Activated T-helper 1 cell treated with anti-CD3 and anti-CD28 coated beads, Interleukin-2, amount 50 U/mL, for 16 hours (primary cell): ENCODE measurements at places on chromosomes 3 and 15.

DNA sequence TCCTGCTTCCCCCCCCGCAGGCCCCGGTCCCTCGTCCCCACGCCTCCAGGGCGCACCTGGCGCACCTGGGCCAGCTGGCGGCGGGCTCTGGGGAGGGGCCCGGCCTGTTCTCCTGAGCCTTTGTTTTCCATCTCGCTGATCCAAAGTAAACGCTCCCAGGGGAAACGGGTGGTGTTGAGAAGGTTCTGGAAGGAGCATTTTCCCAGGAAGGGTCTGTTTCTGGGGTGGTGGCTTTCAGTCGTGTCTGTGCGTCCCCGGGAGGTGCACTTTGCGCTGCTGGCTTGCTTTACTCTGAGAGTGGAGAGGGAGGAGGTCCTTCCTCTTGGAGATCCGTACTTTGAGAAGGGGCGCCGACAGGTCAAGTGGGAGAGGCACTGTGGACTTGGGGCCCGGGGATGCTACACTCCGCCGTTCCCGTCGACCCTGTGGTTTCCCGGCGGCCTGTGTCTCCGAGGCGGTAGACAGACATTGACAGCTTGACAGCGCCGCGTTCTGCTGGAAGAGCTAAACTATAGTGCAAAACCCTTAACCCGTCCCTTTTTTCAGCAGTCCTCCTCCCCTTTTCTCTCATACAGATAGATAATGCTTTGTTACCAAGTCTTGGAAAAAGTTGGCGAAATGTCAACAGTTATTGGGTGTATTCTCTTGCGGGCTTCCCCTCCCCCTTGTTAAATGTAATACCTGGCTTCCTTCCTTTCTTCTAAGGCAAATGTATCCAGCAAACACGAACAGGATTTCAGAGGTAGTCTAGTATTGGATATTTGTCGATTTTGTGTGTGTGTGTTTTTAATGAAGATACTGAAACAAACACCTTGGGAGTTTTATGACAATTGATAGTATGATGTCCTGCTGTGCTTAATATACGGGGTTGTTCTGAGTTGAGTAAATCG, 6.5 kb downstream of the TPM1 start:
- DNase-seq: no peak

GRCh38 chr3:12901623-12902045, 60.3 kb upstream of the RPL32 start:
- no peak for DNase-seq

DNA sequence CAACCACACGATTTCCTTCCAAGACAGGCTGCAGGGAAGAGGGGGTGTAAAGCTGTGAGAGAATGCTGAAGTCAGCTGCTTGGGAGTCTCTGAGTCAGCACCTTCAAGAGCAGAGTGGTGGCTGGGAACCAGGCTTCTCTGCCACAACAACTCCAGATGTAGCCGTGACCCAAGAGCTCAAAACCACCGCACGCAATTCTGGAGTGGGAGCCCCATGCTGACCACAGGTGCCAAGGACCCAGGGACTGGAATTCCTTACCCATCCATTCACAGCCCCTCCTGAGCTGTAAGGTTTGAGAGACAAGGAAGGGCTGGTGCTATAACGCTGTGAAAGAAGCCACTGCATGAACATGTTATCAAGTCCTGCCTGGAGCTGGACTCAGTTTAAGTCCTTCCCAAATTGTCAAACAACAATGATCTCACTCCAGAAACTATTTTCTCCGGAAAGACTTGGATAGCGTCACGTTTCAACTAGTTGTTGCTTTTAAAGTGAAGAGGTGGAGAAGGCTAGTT, 61.4 kb downstream of the UMPS start:
- DNase-seq: no peak

- DNase-seq: no peak
Measured at GRCh38 chr3:50124800-50125178, 30.3 kb upstream of the SEMA3F start.

DNA sequence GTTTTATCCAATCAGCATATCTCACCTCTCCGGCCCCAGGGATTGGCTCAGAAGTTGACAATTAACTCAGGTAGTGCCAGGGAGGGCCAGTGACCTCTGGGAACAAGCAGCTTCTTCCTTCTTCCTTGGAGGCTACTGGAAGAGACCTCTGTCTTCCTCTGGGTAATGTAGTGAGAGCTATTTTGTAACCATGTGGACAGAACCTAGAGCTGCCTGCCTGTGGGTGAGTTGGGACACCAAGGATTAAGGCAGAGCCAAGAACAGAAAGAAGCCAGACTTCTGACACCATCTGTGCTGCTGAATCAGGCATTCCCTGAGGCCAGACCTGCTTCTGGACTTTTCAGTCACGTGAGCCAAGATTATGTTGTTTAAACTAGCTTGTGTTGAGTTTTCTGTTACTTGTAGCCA, 5.9 kb upstream of the NDUFAF1 start:
- DNase-seq: no peak

DNA sequence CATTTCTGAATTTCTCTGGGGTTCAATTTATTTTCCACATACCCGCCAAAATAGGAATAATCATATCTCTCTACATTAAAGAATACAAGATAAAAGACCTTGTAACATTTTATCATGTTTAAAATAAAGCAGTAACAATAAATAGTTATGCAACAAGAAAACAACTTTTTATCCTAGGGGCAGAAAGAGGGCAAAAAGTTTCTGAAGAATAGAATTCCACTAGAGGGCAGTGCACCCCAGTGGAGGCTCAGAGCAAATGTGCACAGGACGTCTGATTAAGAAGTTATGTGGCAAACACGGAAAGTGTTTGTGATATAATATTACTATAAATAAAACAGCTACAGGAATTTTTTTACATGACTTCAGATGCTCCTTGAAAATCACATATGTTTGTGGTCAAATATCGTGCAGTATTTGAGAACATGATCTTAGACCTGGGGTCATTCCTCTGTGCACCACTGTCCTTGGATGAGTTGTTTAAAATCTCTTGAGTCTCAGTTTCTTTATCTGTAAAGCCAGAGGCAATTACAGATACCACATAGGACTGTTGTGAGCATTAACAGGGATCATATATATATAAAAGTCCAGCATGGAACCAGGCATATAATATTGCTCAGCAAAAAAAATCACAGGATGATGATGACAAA, 13.2 kb upstream of the PIK3R4 start:
- no peak for DNase-seq

- no peak for DNase-seq
Measured at GRCh38 chr3:122609798-122610559, 32.5 kb downstream of the PARP15 start.

- no peak for DNase-seq
Measured at GRCh38 chr3:57118254-57118653, 46.9 kb downstream of the IL17RD start.

DNA sequence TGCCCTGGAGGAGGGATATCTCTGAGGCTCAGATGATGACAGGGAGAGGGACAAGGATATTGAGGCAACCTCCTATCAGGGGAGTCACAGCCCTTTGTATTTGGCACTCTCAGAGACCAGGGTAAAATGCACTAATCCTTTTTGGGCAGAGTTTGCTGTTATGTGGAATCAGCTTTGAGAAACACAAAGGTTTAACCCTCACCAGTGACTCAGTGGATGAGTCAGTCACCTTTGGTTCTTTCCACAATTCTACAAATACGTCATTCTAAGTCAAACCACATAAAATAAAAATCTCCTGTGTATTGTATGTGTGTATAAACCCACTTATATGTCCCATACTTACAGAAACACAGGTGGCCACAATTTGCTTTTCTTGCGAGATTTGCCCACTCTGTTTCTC, 5.1 kb downstream of the LSAMP start:
- DNase-seq: no peak

DNA sequence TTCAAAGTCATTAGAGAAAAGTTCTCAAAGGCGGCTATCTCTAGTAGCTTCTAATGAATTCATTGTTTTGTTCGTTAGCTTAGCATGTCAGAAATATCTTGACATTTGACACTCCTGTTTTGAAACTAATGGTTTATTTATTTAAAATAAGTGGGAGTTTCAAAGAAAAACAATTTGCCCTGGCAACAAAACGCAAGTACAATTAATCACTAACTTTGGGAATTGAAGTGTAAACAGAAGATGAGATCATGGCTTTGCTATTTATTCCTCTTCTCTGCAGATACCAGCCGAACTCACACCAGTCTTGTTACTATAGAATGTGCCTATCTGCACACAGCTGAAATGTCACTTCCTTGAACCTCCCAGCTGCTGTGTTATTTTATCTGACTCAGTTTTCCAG, 27.5 kb downstream of the MASP1 start:
- no peak for DNase-seq

DNA sequence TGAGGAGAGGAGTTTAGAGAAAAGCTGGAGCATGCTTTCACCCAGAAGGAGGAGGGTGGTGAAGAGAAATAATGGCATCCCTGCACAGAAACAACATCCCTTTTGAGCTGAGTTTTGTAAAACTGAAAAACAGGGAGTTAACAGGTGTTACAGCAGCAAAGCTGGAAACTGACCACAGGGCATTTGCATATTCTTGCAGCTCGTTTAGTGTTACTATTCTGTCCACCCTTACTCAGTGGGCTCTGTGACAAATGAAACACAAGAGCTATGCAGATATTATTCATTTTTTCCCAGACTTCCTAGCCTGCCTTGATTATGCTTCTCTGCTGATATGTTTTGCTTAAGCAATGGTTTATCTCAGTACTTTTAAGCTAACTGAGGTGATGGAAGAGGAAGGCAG, 272.0 kb downstream of the NEK10 start:
- DNase-seq: no peak

GRCh38 chr3:197475997-197476525, 79.7 kb downstream of the BDH1 start:
- no peak for DNase-seq

DNA sequence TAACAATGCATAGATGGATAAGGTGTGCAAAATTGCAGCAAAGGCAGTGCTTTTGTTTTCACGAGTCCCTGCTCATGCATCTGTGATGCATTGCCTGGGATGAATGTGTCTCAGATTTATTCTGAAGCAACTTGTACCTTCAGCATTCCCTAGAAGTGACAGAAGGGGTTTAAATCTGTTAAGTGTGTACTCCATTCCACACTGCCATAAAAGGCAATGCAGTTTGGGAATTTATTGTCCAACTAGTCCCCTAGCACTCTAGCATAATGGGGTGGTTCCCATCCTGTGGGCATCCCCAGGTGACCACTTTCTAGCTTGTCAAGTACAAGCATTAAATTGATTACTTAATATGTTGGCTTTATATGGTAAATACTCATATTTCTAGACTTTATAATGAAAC, 306.5 kb upstream of the CBLB start:
- DNase-seq: no peak

GRCh38 chr3:190301591-190301990, 20.7 kb downstream of the CLDN1 start:
- DNase-seq: no peak

DNA sequence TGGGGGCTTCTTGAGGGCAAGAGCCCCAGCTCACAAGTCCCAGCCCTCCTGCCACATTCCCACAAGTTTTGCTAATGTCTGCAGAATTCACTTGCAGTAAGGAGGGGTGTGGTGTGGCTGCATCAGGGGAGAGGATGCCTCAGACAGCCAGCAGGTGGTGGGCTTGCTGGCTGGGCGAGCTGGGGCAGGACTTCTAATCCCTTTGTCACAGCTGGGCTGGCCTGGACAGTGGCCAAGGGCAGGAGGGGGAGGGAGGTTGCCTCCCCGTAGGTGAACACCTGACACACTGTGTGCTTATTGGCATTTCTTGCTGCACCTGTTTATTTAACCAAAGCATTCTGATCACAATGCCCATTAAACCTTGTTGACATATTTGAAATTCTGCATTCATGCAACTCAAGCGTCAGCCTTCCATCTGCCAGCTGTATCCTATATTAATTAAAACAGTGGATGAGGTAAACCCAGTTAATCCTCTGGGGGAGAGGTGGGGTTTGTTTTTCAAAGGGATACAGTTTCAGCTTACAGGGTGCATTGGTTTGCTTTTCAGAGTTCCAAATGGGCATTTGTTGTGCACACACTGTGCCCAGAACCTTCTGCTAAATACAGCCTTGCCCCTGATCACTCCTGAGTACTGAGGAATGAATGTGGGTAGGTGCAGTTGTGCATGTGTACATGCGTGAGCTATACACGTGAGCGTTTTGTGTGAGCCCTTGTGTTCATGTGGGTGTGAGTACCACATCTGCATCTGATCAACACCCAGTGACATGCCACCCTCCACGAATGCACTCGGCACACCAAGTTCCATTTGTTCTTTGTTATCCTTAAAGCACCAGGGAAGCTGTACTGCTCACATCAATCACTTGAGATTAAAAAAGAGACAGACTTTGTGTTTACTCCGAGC, 268.7 kb downstream of the XXYLT1 start:
- DNase-seq: no peak

DNA sequence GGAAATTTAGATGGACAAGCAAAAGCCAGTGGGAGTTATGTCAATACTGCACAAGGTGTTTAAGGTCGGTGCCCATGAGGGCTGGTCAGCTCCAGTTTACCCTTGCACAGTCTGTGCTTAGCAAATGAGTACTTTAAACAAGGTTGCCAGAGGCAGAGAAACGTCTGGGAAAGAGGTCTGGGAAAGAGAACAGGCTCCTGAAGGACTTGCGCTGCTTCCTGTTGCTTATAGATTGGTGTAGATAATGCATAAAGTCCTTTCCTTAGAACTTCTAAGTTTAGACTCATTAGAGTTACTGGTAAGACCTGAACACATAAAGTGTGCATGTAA, 162.6 kb upstream of the P2RY1 start:
- no peak for DNase-seq

DNA sequence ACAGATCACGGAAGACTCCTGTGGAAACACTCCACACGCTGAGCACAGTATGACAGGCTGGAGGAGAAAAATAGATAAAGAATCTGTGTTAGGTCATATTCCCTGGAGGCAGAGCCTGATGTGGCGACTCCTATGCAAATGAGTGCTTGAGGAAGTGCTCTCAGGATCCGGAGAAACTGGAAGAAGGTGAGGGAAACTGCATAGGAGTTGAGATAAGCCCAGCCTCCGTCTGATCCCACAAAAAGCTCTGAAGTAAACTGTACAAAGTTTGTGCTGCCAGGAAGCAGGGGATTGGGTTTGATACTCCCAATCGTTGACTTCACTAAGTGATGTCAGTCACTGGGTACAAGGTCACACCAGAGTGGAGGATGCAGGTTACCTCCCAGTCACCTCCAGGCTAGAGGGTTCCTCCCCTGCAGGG, 33.4 kb downstream of the OSBPL10 start:
- no peak for DNase-seq

DNA sequence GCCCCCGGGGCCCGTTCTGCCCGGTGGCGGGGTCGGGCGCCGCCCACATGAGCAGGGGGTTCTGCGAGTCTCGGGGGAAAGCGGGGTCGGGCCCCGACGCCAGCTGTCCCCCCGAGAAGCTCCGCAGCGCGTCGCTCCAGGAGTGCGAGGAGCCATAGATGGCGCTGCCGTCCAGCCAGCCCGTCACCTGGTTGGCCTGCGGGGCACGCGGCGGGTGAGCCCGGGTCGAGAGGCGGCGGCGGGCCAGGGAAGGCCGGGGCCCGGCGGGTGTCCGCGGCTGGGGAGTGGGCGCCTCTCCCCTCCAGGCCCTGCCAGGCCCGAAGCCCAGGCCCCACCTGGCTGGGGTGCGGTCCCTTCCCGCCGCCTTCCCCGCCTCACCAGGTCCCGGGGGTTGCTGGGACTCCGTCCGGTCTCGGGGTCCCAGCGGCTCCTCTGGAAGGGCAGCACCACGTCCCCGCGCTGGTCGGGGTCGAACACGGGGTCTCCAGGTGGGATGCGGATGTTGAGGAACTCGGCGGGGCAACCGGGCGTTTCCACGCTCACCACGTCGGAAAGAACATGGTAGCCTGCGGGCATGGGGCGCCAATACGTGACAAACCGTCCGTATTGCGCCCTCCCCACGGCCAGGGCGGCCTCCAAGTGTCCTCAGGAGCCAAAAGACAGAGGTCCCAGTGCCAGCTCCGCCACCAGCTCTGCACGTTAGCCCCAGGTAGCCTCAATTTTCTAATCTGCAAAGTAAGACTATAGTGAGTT, 2.4 kb downstream of the DUOX2 start:
- DNase-seq: no peak
